CD4-positive, alpha-beta T cell treated with Interleukin-4 for 4 hours (primary cell): ENCODE measurements at places on chromosomes 3 and 15.

DNA sequence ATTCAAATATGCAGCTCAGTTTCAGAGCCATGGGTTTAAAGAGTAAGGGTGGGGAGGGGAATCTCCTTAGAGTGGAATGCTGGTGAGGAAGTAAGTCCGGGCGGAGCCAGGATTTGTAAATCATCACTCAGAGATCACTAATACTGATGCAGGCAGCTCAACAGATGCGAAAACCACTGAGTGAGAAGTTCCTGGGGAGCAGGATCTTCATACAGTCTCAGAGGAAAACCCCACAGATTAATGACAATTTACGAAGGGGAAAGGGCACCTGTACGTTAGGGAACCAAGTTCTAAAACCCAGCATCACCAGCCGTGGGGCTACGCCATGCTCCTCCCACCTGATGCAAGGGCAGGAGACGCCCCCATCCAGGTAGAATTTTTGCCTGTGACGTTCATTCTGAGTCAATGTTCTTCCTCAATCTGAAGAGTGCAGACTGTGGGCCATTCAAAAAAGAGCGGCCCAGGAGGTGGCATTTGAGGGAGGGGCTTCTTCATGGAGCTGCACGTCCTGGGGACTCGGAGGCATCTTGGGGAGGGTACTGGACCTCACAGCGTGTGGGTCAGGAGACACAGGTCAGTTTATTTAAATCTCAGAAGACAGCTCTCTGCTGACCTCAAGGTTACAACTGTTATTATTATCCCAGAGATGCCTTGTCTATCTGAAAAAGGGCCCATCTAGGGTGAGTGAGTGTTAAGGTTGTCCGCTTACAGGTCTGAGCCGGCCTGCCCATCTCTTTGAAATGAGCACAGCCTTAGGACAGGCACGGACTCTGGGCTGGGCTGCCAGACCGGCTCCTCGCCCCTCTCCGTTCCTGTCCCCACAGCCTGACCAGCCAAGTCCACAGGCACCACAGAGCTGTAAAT lies 228.0 kb downstream of the XXYLT1 start:
- DNase-seq: no peak

GRCh38 chr3:132380920-132381319 lies 36.4 kb upstream of the DNAJC13 start:
- no peak for DNase-seq

DNA sequence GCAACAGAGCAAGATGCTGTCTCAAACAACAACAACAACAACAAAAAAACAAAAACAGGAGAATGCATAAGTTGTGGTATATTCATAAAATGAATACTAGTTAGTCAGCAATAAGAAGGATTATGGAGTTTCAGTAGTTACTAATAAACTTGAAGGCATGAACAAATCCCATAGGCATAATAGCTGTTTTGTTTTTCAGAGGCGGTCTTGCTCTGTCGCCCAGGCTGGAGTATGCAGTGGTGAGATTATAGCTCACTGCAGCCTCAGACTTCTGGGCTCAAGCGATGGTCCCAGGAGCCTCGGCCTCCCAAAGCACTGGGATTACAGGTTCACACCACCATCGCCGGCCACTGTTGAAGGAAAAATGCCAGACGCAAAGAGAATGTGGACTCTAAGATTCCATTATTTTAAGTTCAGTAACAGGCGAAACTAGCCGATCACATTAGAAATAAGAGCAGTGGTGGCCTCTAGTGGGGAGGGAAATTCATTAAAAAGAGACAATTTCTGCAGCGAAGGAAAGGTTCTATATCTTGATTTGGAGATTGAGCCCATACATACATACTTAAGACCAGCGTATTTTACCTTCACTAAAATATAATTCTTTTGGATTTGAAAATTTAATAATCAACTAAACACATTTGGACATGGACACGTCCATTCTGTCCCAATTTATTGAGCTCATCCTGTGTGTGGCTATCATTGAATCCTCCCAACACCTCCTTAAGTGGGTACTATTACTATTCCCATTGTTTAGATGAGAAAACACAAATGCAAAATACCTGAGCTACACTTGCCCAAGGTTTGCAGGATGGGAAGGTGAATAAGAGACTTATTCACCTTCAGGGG lies 27.4 kb upstream of the HDAC11 start:
- DNase-seq: peak; percentile 70

GRCh38 chr15:62209322-62209721 lies 44.2 kb upstream of the C2CD4B start:
- DNase-seq: no peak

GRCh38 chr3:30852833-30853232 lies 41.6 kb downstream of the GADL1 start:
- no peak for DNase-seq

GRCh38 chr3:178603735-178604134 lies 67.5 kb downstream of the KCNMB2 start:
- DNase-seq: no peak

DNA sequence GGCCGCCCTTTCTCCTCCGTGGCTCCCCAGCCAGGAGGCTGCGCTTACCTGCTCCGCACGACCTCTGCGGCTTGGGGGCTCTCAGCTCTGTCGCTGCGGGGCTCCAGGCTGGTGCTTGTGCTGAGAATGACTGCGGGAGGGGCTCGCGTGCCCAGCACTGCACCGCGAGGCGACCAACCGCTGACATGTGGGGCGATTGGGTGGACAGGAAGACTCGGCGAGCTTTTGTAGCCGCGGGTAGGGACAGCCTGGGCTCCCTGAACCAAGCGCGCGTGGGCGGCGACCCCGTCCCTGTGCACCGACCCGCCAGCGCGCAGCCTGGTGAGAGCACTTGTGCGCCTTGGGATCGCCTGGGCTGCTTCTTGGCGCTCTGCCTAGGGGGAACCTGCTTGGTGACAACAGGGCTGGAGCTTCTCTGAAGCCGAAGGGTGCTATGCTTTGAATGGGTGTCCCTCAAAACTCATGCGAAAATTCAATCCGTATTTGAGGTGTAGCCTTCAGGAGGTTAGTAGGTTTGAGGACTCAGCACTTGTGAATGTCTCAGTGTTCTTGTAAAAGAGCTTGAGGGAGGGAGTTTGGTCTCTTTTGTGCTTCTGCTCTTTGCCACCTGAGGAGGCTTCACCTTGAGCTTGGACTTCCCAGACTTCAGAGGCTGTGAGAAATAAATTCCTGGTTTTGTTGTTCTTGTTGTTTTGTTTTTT lies 50.4 kb downstream of the IL12A start:
- DNase-seq: no peak

DNA sequence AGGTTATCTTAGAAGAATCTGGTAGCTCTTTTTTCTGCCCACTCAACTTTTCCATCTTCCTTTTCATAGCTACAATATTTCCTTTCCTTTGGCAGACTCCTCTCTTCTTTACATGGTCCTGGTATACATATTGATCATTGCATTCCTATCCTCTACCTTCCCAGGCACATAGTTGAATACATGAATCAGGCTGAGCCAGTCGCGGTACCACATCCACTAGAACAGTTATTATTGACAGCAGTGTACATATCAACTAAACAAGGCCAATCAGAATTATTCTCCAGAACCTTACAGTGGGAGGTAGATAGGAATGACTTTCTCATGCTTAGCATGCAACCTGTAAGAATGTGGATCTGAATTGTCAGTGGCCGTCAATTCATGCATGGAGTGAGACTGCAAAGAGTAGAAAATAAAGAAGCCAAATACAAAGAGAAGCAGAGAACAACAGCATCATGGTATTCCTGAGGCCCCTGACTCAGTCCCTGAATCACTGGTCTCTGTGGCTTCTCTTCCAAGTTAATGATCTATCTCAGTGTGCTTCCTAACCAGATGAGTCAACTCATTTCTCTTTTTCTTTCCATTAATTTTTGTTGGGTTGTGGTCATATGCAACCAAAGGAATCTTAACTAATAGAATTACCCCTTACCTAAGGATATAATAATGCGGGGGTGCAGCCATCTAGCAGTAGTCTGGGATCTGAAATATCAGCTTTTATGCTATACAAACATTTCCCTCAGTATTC lies 60.9 kb upstream of the DCBLD2 start:
- no peak for DNase-seq

- DNase-seq: no peak
Observed at GRCh38 chr15:60703207-60703933, 224.4 kb upstream of the ICE2 start.

DNA sequence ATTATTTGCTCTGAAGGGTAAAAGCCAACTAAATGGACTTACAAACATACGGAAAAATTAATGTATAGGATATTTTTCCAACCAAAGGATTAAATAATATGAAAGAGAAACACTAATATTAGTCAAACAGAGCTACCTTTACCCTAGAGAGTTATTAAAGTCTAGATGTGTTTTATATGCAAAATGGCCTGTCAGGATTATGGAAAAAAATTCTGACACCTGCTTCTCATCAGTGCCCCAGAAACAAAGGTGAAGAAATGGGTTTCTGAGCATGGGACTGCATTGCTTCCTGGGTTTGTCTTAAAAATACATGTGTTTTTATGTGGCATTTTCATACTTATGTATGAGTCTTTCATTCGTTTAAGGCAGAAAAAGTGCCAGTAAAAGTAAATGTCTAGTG lies 148.3 kb downstream of the ROBO2 start:
- no peak for DNase-seq

- no peak for DNase-seq
Observed at GRCh38 chr3:152097120-152097519, 171.6 kb upstream of the MBNL1 start.

- DNase-seq: no peak
Observed at GRCh38 chr15:90055182-90055581, 47.1 kb downstream of the IDH2 start.

GRCh38 chr3:4198491-4198890 lies 104.7 kb upstream of the SETMAR start:
- DNase-seq: no peak

DNA sequence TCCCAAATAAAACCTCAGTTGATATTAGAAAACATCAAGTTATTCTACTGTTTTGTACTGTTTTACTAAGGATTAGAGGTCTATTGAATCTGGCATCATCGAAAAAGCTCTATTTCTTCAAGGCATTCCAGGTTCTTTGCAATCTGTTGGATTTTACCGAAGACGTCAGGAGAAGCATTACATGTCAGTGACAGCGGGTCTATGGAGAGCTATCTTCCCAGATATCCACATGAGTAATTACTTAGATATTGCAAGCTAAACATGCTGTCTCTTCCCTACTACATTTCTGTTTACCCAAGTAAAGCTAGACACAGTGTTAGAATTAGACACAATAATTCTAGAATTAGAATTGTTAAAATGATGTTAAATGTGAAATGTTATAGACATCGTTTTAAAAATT lies 10.8 kb upstream of the GOLGA6L2 start:
- DNase-seq: no peak

DNA sequence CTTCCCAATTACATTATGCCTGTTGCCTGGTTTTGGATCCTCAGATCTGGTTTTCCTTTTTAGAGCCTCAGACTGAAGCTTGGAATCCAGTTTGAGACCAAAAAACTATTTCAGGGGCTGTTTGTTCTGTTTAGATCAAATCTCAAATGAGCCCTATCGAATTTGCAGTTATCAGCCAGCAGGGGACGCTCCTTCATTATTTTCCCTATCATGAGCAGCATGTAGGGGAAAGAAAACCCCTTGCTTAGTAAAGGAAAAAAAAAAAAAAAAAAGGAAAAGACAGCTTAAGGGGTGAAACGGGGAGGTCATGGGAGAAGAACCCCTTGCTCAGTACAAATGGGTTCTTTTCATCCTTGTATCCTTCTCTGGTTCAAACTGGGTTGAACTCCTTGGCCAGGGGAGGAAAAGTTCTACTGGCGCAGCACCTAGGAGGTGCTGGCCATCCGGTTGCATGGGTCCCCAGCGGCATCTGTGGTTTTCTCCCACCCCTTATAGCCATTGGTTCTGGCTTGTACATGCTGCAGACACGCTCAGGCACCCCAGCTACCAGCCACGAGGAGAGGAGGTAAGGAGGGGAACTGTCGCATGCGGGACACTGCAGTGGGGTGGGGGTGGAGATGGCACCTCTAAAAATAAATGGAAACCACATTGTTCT lies 1375.1 kb upstream of the ALCAM start:
- no peak for DNase-seq

DNA sequence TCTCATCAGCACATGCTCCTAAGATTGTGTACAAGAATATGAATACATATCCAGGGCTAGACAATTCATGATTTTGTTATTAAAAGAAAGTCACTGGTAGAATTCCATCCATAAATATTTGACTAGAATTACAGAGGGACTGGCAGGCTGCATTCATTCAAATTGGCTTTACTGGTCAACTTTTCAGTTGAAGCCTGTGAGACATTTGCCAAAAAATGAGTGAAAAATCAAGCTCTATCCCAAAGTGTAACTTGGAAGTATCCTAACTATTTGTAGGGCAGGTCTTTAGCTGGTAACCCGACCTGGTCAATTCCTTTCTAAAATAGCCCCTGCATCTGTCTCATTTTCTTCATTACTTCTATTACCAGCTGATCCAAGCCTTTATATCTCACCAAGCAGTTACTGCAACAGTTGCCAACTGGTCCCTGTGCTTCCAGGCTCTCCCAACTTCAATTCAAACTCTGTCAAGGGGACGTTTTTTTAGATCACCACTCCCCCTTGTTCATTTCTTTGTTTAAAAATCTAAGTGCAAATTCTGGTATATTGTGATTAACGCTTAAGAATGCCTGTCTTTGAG lies 173.1 kb upstream of the TBL1XR1 start:
- no peak for DNase-seq

DNA sequence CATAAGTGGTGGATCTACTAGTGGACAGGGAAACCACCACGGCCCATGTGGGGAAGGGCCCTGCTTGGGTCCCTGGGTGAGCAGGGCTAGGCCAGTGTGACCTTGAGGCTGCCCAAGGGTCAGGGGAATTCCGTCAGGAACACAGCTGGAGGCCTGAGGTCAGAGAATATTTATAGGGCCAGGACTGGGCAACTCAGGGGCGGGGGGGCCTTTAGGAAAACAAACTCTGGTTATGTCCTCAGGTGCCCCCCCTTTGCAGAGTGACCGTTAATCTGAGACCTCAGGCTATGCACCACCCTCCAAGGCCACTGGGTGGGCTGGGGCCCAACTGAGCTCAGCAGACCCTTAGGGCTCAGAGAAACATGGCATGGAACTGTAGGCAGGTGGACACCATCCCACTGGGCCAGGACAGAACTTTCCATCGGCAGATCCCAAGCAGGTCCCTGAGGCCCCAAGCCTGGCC lies 2.5 kb downstream of the TWF2 start:
- DNase-seq: no peak

DNA sequence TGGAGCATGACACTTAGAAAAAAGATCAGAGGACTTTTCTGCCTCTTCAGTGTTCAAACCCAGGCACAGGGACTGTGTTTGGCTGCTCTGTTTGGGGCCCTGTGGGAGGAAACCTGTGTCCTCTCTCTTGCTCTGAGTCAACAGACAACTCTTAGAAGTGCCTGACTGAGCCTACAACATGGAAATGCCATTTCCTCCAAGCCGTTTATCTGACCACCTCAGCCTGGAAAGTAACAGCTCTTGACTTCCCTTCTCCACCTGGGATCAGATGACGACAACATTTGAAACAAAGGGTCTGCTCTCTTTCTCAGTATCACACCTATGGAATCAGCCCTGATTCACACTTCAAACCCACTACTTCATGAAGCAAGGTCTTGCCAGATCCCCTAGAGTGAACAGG lies 91.3 kb upstream of the CTDSPL start:
- DNase-seq: no peak

- no peak for DNase-seq
Observed at GRCh38 chr15:58900631-58901030, 32.8 kb downstream of the SLTM start.

GRCh38 chr3:52555056-52555455 lies 18.7 kb downstream of the UQCC5 start:
- no peak for DNase-seq

GRCh38 chr3:54426381-54426780 lies 304.0 kb downstream of the CACNA2D3 start:
- DNase-seq: no peak

GRCh38 chr3:36923523-36923943 lies 21.3 kb downstream of the TRANK1 start:
- DNase-seq: no peak
